ENCODE measurements at places on chromosomes 7 and 10.

DNA sequence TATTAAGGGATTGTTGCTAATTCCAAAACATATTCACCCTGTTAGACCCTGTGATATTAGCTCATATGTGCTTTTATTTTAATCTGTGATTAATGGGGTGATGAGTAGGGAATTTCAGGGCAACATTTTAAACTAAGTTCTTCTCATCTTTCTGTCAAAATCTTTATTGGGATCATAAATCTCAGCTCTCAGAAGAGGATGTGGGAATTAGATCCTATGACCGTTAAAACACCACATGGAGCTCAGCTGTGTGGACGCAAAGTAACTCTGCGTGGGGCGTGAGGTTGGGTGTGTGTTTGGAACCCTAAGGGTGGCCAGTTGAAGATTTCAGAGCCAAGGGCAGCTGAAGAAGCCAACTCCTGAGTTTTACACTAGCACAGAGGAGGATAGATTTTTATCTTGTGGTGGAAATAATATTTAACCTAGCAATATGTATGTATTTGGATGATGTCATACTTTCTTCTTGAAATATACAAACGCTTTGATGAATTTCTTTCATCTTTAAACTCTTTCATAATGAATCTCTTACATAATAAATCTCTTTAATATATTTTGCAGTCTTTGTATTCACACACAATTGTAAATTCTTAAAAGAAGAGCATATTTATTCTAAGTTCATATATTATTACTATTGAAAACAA is 64.4 kb downstream of the EPDR1 start:
- DNase-seq, result no peak

GRCh38 chr7:23532490-23533237 is 883 bp upstream of the TRA2A start:
- no peak for DNase-seq

- DNase-seq, result no peak
These were observed 119.9 kb downstream of the HPSE2 start for GRCh38 chr10:99115703-99116102.

DNA sequence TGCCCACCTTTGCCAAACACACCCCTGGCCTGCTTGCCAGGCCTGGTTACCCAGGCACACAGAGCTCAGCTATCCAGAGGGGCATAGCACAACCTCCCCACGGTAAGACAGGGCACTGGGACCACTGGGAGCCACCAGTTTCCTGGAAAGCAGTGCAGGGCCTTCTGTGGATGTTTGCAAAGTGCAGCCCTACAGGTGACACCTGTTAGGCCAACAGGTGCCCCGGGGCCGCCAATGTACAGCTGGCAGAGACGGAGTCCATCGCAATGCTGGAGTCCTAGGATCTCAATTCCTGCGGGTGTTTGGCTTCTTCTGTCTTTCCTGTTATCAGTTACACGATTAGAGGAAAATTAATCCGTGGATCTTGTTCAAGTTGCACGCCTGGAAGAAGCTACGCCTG is 94.9 kb downstream of the NPTX2 start:
- no peak for DNase-seq

GRCh38 chr10:96712662-96713271 is 7.5 kb downstream of the PIK3AP1 start:
- DNase-seq, result no peak
